ENCODE measurements at places on chromosomes 3 and 15. TPM values are rescaled to one million over a fixed set of nuclear protein-coding genes. Genes with fewer than 3 reads are reported as not detected.

B2M gene
- 1,826 TPM for total RNA-seq

HCN4 gene
- 0.72 TPM for total RNA-seq

DNA sequence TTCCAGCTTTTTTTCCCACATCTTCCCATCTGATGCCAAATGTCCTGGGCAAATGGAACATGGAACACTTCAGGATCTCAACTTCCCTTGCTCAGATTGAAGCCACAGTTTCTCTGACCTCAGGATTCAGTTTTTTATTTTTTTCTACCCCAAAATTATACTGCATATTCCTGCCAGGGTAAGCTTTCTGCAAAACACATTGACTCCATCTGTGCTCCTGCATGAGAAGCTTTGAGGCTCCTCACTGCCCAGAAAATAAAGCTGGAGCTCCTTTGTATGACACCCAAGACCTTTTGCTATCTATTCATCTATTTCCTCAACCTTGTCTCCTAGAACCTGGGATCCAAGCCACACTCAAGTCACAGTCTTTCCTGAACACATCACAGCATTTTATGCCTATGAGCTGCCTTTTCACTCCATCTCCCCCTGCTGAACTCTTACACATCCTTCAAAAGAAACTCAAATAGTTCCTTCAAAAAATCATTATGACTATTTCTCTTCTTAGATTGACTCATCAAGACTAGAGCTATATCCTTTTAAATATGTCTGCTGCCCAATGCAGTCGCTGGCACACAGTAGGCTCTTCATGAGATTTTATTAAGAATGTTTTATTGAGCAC is 57.4 kb upstream of the PSMD6 start:
- DNase-seq, result no peak

DNA sequence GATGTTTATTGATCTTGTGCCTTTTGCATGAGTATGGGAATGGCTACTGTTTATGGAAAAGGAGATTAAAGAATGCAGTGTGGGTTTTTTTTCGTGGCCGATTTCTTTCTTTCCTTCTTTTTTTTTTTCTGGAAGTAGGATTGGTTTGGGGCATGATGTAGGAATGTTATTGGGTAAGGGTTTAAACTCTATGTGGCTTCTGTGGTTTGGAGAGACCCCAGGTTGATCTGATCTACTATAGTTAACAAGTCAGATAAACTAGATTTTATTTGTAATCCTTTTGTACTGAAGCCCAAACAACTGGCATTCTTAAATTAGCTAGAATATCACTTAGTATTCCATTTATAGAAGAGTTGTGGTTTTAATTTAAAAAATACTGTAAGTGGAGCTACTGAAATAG is 304.8 kb downstream of the LPP start:
- no peak for DNase-seq

- no peak for DNase-seq
These were observed 37.5 kb downstream of the LPP start for GRCh38 chr3:188191460-188191859.

DNA sequence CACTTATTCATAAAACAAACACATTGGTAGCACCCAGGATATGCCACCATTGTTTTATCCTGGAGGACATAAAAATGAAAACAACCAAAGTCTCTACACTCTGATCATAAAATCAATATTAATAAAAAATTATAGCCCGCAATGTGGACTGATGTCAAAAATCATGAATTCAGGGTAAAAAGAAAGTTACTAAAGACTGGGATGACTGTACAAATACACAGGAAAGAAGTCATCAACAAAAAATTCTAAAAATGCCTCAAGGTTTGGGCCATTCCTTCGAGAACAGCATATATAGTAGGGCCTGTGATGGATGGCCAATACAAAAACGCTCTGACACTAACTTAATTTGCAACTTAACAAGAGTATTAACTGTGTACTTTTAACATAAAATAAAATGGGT is 76.8 kb downstream of the THBS1 start:
- DNase-seq, result no peak

DNA sequence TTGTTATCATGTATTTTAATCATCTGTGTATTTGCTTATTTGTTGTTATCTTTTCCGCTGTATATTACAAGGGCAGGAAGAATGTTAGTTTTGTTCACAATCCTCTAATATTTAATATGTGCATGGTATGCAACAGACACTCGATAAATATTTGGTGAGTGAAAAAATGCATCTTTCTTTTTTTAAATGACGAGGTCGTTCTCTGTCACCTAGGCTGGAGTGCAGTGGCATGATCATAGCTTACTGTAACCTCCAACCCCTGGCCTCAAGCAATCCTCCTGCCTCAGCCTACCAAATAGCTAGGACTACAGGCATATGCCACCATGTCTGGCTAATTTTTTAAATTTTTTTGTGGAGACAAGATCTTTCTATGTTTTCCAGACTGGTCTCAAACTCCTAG is 66.2 kb downstream of the MITF start:
- no peak for DNase-seq
